ENCODE measurements at places on chromosomes 13 and 19.

DNA sequence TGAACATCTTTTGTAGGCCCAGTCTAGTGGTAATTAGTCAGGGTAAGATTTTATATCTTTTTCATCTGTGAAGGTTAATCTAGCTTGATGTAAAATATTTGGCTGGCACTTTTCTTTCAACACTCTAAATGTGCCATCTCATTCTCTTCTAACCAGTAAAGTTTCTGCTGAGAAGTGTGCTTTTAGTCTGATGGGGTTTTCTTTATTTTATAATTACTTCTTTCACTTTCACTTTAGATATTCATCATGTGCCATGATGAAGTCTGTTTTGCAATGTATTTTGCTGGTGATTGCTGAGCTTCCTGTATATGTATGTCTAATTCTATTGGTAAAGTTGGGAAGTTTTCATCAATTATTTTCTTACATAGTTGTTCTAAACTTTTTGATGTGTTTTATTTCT is 31.9 kb downstream of the ZNF726 start:
- DNase-seq: no peak

GRCh38 chr19:31350033-31350692 is 927 bp upstream of the TSHZ3 start:
- peak; percentile 80 for DNase-seq

- no peak for DNase-seq
These were observed 11.2 kb upstream of the ATG4D start for GRCh38 chr19:10532457-10532856.

- DNase-seq: no peak
These were observed 150.2 kb downstream of the LHFPL6 start for GRCh38 chr13:39452834-39453233.

DNA sequence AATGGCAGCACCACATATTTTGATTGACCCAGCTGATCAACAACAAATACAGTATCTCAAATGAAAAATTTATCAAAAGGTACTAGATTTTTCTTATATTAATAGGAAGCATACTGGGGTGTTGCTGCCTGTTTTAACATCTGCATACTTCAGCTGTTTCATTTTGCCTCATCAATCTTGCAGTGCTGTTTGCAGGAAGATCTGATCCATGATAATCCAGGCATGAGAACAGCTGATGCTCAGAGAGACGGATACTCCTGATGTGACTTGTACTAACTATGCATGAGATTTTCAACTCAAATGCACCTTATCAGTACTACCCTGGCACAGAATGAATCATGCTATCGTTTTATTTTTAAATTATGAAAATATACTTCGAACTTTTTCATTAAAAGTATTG is 2136.8 kb downstream of the PCDH9 start:
- no peak for DNase-seq

DNA sequence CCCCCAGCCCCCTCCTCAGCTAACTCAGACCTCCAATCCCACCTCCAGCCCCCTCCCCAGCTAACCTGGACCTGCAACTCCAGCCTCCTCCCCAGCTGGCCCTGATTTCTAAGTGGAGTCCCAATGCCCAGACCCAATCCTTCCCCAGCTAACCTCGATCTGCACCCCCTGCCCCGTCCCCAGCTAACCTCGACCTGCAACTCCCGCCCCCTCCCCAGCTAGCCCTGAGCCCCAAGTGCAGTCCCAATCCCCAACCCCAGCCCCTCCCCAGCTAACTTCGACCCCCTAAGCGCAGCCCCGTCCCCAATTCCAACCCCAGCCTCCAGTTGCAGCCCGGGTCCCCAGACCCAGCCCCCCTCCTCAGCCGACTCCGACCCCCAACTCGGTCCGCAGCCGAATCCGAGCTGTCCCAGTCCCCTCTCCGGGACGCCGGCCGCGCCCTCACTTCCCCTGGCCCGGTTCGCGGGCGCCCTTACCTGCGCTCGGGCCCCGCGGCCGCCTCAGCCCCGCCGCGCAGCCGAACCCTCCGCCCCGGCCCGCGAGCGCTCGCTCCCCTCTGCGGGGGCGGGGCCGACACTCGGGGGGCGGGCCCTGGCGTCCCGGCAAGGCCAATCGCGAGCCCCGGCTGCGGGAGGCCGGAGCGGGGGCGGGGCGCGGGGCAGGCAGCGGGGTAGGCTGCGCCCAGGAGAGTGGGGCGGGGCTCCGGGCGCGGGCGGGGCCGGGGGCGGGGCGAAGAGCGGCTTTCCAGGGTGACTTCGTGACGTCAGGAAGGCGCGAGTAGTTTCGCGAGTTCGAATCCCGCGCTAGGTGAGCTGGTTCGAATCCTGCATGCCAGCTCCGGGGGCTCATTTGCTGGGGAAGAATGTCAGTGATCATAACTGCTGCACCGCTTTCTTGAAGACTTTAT is at the start of gene GNG7:
Gene GNG7, minus strand, starts transcription at position 525 of the 907 bp plus-strand sequence. CDS start 182,006 bp downstream, outside the sequence.
- peak; percentile 94 for DNase-seq

- no peak for DNase-seq
These were observed 17.5 kb downstream of the ATP8B3 start for GRCh38 chr19:1794424-1795172.

GRCh38 chr13:67036699-67037457 is 193.3 kb downstream of the PCDH9 start:
- no peak for DNase-seq

DNA sequence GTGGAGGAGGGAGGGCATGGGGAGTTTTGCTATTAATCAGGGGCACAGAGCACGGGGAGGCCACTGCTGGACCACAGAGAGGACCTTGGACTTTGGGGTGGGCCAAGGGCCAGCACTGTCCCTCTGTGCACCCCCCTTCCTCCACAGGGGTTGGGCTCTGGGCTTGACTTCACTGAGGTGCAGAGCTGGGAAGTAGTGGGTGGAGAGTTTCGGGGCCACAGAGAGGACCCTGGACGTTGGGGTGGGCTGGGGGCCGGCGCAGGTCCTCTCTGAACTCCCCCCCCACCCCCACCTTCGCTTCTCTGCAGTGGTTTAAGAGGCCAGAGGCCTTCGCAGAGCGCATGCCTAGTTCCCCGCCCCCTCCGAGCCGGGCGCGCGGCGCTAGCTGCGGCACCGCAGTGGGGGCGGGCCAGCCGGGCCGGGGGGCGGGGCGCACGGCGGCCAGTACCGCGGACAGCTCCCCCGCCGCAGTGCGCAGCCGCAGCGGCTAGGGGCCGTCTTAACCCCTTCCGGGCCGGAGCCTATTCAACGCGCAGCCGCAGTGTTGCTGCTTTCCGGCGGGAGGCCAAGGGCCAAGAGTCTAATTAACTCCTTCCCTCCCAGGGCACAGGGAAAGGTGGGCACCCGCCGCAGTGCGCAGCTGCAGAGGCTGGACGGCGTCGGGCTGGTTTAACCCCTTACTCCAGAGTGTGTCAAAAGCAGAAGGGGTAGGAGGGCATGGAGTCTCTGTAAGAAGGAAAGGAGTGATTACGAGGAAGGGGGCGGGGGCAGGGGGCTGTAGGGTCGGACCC is 3.7 kb downstream of the KCNC3 start:
- DNase-seq: peak; percentile 67

DNA sequence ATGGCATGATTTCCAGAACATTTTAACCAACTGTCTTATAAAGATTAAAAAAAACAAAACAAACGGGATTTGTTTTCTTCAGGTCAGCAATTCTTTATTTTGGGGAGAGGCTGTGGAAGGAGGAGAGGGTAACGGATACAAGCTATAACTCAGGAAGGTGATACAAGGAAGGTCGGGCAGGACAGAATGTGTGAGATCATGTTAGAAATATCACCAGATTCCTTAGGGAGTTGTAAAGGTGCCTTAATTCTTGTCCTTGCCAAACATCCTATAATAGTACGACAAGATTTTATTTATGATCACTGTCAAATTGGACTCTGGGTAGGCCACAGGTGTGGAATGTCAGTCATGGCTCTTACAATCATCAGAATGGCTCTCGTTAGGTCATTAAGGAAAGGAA is 503.1 kb downstream of the DIAPH3 start:
- no peak for DNase-seq

DNA sequence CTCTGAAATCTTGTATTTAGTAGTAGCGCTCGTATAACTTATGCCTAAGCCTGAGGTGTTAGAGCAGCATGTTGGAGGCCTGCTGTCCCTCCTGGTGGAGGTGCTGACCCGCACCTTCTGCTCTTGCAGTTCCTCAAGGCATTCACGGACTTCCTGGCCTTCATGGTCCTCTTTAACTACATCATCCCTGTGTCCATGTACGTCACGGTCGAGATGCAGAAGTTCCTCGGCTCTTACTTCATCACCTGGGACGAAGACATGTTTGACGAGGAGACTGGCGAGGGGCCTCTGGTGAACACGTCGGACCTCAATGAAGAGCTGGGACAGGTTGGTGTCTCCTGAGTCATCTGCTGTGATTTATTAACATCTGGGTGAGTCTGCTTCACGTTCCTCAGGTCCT is 136.7 kb downstream of the ATP11A start:
- no peak for DNase-seq

DNA sequence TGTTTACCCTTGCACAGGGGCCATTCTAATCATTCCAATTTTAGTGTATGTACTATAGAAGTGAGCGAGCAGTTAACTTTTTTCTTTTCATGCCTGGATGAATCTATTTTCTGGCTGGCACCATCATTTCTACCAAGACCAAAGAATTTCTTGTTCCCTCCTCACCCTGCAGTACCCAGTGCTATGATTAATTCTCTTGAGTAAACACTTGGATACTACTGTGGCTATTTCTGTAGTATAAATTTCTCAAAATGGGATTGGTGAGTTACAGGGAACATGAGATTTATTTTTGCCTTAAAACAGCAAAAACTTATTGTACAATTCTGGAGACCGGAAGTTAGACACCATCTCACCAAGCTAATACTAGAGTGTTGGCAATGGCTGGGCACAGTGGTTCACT is 7.6 kb downstream of the ZNF446 start:
- DNase-seq: no peak

- DNase-seq: no peak
These were observed 51.8 kb downstream of the MLLT1 start for GRCh38 chr19:6227936-6228325.

DNA sequence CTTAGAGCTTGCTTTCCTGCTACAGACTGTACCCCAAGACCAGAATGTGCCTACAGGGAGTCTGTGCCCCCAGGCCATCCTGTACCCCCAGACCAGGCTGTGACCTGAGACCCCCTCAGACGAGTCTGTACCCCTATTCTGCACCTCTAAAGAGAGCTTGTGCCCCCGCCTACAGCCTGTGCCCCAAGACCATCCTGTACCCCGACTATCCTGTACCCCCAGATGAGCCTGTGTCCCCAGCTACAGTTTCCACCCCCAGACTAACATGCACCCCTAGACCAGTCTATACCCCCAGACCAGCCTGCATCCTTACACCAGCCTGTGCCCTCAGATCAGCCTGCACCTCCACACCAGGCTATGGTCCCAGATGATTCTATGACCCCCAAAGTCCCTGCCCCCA is 2.0 kb downstream of the CACNG6 start:
- DNase-seq: no peak

DNA sequence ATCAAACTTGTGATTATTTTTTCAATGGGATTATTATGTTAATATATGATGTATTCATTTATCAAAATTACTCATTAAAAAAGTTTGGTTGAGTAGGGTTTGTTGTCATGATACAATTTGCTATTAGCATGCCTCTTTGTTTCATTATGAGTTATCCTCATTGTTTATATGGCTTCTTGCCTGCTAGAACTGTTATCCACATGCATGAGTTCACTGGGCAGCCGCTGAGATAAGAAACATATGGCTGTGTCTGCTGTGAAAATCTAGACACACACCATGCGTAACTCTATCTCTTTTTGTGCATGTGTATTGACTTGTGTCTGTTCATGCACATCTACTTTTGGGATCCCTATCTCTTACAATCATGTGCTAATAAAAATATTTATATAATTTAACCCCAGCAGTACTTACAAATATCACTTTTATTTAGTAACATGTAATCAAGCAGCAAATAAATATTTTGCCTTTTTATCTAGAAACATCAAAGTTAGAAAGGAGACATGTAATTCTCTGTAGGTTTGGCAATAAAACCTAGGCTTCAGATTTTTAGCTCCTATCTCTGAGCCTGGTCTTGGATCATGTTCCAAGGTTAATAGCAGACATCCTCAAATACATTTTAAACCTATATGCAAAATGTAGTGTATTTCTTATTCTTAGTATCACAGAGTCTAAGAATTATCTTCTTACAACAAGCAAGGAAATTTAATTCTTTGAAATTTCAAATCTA is 11.2 kb upstream of the KLF12 start:
- DNase-seq: no peak

DNA sequence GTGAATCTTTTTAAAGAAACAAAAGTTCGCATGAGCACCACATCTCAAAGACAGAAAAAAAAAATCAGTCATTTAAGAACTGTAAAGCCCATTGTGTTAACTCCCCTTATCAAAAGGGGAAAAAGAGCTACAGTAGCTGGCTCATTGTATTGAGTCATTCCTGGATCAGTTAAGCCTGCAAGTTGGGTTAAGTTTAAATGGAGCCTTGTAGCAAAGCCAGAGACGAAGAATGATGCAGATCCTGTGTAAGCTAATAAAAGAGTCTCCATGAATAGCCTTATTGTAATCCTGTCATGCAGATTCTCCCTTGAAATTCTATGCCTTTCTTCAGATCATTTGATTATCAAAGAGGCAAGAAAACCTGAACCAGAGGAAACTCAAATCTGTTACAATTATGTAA is 83.8 kb downstream of the CRYL1 start:
- no peak for DNase-seq

DNA sequence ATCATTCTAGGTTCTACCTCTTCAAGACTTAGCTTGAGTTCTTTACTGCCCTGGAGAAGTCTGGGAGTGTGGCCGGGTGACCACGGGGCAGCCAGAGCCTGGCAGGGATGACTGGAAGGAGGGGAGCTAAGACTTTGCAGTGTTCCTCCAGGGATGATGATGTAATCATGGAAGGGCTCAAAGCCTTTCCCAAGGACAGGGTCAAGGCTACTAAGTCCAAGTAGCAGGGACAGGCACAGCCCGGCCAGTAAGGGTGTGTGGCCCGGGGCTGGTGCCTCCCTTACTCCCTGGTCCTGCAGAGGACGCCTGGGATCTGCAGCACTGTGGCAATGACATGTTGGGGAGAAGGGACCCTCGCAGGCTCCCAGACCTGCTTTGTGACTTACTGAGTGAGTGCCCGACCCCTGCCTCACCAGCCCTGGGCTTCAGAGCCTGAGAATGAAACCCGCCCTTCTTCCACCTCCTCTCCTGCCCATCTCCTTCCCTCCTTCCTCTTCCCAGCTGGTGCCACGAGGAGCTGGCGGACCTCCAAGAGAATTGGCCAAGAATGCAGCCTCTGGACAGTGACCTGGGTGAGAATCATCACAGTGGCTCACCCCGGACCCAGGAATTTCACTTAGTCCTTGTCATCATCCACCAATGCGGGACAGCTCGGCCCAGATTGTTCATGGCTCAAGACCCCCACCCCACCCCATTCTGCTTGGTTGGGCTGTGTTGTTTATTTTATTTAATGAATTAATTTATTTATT is 15.6 kb upstream of the FBXO17 start:
- no peak for DNase-seq

- DNase-seq: no peak
These were observed 1.5 kb downstream of the ENOX1 start for GRCh38 chr13:43785261-43785649.

- no peak for DNase-seq
These were observed 63.5 kb upstream of the ANKRD10 start for GRCh38 chr13:110978390-110978789.

- no peak for DNase-seq
These were observed at the start of gene VSTM1 for GRCh38 chr19:54063350-54064116. Gene VSTM1 (minus strand): TSS chr19:54063897. CDS start chr19:54063777, 120 bp downstream.

- DNase-seq: no peak
These were observed 11.4 kb upstream of the TSPAN16 start for GRCh38 chr19:11284515-11284914.
